ENCODE measurements at places on chromosomes 2 and 18.

- DNase-seq = no peak
Measured at GRCh38 chr2:227570615-227571014, 28.1 kb upstream of the SCYGR2 start.

GRCh38 chr2:233489666-233490065 lies 76.9 kb downstream of the USP40 start:
- DNase-seq = no peak

DNA sequence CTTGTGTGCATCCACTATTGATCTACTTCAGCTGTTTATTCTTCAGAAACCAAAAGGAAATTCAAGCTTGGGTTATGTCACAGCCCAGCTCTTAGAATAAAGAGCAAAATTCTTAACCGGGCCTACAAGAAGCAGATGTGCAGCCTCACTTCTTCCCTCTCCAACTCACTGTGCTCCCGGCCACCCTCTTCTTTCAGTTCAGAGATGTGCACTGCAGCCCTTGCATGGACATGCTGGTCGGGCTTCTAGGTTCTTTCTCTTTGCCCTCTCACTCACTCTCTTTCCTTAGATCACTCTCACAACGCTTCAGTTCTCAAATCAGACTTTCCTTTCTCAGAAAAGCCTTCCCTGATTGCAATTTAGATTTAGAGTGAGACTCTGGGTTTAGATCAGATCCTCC lies 104.1 kb downstream of the CHN1 start:
- no peak for DNase-seq

DNA sequence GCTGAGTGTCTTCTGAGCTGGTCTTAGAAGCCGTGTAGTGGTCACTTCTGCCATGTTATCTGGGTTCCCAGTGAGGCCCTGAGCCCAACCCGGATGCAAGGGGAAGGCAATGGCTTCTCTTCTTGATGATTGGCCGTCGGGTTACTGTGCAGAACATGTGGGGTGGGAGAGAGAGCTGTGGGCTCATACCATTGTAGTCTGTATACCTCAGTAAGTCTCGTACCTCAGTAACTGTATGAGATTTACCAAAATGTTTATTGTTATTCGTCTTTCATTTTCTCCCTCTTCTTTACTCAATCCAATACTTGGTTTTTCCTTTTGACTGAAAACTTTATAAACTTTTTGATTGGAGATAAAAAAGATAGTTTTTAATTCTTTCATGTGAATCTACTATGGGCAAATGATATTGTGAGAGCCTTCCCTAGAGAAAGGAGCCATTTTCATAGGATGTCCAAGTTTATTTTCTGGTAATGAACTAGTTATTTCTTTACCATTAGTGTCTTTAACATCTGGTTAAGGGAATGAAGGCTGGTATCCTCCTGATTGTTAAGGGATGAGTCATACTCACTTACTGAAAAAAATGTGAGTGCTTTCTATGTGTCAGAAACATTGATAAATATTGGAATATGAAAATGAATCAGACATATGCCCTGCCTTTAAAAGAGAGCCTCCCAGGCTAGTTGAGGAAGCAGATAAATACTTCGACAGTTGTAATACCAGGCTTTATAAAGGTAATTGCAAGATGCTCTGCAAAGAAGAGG lies 129.9 kb downstream of the PRPF40A start:
- DNase-seq = no peak

GRCh38 chr2:59752071-59752470 lies 801.4 kb downstream of the BCL11A start:
- DNase-seq = no peak

DNA sequence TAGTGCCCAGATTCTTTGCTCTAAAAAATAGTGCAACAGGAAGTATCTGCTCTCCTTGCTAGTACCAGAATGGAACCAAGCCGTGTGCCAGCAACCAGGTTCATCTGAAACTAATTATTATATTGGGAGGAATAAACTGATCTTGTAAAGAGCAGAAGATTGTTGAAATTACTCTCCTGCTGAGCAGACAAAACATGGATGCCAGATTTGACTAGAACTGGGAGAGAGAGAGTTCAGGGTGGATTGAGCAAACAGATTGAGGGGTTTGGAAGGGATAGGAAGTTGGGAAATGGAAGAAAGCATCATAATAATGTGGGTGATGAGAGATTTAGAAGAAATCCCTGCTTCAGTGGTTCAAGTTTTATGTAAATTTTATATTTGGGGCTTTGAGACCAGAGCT lies 160.1 kb upstream of the RASGRP3 start:
- DNase-seq = no peak

GRCh38 chr2:239121600-239122012 lies 273.7 kb downstream of the TWIST2 start:
- DNase-seq = no peak

DNA sequence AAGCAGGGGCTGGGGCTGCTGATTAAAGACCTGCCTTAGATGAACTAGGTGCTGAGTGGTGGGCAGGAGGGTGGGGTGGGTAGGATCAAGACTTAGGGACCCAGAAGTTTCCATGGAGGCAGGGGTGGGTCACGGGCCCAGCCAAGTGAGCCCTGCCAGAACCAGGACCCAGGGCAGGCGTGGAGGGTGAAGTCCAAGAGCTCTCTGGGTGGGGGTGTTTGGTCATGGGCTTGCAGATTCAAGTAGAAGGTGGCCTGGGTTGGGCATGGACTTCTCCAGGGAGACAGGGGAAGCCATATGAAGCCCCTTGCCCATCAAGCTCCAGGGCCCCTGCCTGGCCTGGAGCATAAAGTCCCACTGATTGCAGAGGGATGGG lies 168.8 kb downstream of the SMAD7 start:
- no peak for DNase-seq

All from activated naive CD4-positive, alpha-beta T cell treated with Interleukin-2 at 50 U/mL for 16 hours (primary cell).